ENCODE measurements at places on chromosomes 12 and 14.

GRCh38 chr14:91418387-91419043 is 895 bp upstream of the CCDC88C start:
- peak; percentile 80 for DNase-seq

DNA sequence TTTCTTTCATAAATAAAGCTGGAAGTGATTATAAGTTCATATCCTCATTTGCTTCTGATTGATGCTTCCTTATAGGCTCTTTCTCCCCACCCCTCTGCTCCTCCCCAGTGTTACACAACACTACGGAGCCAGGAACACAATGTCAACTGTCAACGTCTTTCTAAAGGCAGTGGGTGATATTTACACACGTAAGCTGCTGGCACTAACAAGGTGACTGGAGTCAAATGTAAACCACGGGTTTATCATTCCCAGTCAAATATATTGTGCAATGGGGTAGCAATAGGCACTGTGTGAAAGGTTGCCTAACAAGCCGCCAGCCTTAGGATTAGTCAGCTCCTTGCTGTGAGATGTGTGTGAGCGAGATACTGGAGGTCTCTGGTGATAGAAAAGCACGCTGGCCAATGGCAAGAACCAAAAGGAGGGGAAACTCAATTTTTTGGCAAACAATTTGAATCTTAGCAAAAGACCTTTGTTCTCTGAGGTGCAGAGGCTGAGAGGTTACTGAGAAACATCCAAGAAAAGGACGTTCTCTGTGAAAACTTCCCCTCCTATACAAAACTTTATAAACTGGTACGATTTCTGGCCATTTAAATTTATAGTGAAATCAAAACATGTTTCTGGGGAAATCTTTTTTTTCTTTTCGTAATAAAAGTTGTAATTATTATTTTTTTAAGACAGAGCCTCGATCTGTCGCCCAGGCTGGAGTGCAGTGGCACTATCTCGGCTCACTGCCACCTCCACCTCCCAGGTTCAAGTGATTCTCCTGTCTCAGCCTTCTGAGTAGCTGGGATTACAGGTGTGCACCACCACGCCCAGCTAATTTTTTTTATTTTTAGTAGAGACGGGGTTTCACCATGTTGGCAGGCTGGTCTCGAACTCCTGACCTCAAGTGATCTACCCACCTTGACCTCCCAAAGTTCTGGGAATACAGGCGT is 22.3 kb upstream of the HECTD1 start:
- DNase-seq, result no peak

DNA sequence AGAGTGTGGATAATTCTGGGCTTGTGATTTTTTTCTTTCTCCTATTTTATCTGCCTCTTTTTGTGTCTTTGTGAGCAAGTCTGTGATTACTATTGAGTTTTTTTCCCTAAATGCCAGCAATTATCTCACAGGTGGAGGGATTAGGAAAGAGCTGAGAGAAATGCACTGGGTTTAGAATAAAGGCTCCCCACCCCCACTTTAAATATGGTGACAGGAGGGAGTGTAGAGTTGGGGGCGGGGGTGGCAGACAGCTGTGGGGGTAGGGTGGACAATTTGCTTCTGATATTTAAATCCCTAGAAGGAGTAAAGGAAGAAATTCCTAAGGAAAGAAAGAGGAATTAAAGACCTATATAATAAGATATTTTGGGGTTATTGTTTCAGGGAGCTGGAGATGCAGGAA is 145.9 kb downstream of the NRXN3 start:
- DNase-seq, result no peak

DNA sequence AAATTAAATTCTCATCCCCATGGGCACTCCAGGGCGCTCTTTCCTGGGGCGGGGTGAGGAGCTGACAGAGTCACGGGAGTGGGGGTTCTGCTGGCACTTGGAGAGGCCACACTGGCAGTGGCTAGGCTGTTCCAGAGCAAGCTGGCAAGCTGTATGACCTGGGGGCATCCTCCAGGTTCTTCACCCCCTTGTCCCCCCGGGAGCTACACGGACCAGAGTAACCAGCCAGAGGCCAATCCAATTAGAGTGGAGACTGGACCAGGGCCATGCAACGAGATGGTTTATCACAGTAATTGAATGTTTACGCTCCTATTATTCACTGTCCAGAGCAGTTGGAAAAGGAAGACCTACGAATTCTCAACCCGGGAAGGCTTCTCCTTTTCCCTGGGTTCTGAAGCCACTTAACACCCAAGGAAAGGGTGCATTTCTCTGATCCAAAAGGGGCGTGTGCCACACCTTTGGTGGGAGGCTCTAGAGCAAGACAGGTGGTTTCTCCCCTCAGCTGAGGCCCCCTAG is 43.8 kb upstream of the PNMA1 start:
- DNase-seq, result no peak

- DNase-seq, result no peak
These were observed 15.8 kb upstream of the ATP5F1B start for GRCh38 chr12:56661560-56661959.

- no peak for DNase-seq
These were observed 162.6 kb upstream of the HIF1A start for GRCh38 chr14:61532763-61533162.

- no peak for DNase-seq
These were observed 10.6 kb downstream of the EML1 start for GRCh38 chr14:99803803-99804202.

DNA sequence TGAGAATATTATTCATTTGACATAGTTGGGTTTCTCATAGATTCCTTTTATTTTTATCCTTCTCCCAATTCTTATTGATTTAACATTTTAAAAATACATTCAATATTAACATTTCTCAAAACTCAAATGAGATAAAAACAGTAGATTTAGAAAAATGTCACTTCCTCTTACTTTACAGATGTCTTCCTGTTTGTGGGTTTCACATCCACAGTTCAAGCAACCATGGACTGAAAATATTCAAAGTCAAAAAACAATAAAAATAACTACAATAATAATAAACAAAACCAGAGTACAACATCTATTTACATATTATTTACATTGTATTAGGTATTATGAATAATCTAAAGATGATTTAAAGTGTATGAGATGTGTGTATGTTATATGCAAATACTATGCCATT is 111.3 kb upstream of the SLC16A7 start:
- DNase-seq, result no peak

DNA sequence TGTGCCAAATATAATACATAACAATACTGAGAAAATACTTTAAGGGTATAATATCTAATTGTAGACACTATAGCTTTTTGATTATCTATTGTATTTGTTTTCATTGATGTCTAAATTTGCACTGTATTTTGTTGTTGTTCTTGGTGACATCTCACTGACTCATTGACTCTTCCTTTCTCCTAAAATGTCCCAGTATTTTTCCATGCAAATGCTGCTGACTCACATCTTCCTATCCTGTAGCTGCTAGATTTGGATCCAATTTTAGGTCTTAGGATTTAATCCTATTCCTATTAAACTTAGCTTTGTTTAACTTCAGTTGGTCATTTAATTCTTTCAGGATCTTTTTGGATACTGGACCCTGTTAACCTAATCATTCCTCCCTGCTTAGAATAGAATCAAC is 148.5 kb downstream of the TMTC2 start:
- DNase-seq, result no peak

DNA sequence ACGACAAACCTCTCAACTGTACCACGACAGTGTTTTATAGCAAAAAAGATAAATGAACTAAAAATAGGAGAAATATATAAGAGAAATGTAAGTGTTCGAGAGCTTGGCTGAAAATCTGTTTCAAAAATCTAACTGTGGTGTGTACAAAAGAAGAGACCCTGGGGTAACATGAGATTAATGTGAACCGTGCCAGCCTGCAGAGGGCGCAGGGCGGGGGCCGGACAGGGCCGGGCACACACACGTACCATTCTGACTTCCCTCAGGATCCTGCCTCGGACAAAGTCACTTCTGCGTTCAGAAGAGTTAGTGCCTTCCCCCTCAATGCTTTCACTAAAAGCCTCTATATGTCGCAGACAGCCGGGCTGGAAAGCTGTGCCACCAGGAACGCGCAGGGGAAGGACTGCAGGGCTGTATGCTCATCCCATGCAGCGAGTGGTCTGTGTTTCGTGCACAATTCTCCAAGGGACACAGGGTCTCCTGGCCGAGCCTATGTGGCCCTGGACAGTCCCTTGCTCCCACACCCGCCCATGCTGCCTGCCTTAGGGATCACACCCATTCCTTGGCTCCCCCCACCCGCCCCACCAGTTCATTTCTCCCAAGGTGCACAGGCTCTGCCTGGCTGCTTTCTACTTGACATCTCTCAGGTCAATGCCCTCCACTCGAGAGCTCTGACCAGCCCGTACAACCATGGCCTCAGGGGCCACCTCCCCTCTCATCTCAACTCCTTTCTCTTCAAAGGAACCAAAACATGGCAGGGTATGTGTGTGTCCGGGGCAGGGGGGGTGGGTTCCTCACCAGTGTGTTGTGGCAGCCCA is 8.5 kb downstream of the CDCA4 start:
- no peak for DNase-seq

All from effector memory CD8-positive, alpha-beta T cell (primary cell).